GM23248 (cell line): ENCODE measurements at places on chromosomes 4 and X. TPM values are rescaled to one million over a fixed set of nuclear protein-coding genes. Genes with fewer than 3 reads are reported as not detected.

The NLGN3 gene
- 0.11 and 0.63 TPM in 2 replicates for total RNA-seq

The GAGE2A gene
- not detected in 2 replicates for total RNA-seq

The OPN1MW3 gene
- not detected in 2 replicates for total RNA-seq

The SORBS2 gene
- 0.32 and 5.8 TPM in 2 replicates for total RNA-seq

The FMR1NB gene
- not detected in 2 replicates for total RNA-seq

The HS6ST2 gene
- total RNA-seq: not detected in 2 replicates

The RAB39B gene
- 2.0 and 3.1 TPM in 2 replicates for total RNA-seq

The STPG2 gene
- total RNA-seq: 0.32 TPM in 1 of 2 replicates, not detected in the other

The BST1 gene
- total RNA-seq: 32.6 and 33.3 TPM in 2 replicates

The TEX13C gene
- total RNA-seq: not detected in 2 replicates

The TBC1D9 gene
- 14.4 and 18.3 TPM in 2 replicates for total RNA-seq

The HDX gene
- 1.6 and 2.3 TPM in 2 replicates for total RNA-seq

The STARD8 gene
- total RNA-seq: 2.4 and 4.9 TPM in 2 replicates

The RNF175 gene
- not detected in 2 replicates for total RNA-seq

The MRFAP1L1 gene
- total RNA-seq: 44.1 and 62.6 TPM in 2 replicates

The GPAT3 gene
- total RNA-seq: 1.7 and 13.8 TPM in 2 replicates
